ENCODE measurements at places on chromosomes 7 and 10.

- DNase-seq, result no peak
These were observed 39.1 kb downstream of the LHPP start for GRCh38 chr10:124500757-124501156.

GRCh38 chr10:33126742-33127141, 168.7 kb upstream of the ITGB1 start:
- DNase-seq, result no peak

GRCh38 chr7:67671006-67671548, 674.4 kb downstream of the TYW1 start:
- no peak for DNase-seq

DNA sequence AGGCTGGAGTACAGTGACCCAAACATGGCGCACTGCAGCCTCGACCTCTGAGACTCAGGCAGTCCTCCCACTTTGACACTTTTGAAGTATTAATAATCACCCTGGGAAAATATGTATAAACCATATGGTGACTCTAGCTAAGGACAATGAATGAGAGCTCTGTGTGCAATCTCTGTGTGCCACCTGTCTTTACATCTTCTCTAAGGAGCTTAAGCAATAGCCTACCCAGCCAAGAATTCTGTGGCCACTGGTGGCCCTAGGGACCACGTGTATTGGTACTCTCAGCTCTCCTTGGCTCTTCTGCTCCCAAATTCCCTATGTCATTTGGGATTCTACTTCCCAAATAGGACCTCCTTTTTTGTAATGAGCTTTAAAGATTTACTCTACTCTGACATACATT, 23.7 kb downstream of the FGF8 start:
- no peak for DNase-seq

GRCh38 chr7:150715293-150715692, 1.1 kb upstream of the GIMAP1 start:
- DNase-seq, result no peak

DNA sequence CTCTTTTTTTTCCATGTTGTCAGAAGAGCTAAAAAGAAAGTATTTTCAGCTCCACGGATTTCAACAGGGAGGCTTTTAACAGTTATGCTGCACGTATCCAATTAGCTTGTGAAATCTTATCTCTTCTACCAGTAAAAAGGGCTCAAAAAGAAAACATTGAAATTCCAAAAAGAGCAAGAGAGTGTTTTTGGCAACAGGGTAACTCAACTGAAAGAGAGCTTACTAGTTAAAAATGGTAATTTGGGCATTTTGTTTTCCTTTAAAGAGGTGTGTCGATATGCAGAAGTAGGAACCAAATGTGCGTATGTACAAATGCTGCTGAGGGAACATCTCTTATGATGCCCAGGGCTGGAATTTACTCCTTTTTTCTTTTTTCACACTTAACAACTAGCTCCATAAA, 292.8 kb downstream of the PRKG1 start:
- DNase-seq, result no peak

GRCh38 chr10:130844310-130844709, 467.2 kb downstream of the TCERG1L start:
- DNase-seq, result no peak

DNA sequence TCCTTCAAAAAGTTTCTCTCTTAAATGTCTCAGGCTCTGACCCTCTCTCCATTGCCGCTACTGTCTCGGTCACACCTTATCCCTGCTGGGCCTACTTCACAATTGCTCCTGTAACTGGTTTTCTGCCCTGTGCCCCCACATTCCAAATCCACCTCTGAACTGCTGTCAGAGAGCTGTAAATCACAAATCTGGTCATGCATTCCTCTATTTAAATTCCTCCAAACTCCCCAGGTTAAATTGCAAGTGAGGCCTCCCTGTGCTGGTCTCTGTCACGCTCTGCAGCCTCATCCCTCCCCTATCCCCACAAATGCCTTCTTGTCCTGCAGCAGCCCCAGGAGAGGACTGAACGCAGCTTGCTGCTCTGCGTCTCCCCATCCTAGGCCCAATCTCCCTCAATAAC, 40.4 kb upstream of the CDCA7L start:
- no peak for DNase-seq

- DNase-seq, result no peak
These were observed 190.0 kb upstream of the MKI67 start for GRCh38 chr10:128316121-128316726.

DNA sequence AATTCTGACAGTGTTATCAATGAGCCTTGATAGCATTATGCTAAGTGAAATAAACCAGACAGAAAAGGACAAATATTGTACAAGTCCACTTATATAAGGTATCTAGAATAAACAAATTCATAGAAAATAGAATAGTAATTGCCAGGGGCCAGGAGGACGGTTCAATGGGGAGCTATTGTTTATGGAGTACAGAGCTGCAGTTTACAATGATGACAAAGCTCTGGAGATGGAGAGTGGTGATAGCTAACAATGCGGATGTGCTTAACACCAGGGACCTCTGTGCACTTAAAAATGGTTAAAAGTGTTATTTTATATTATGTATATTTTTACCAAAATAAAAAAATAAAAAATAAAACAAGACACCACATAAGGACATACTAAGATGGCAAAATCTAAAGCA, 46.1 kb upstream of the ZNF33B start:
- DNase-seq, result no peak

- DNase-seq, result no peak
These were observed 48.5 kb upstream of the SLF2 start for GRCh38 chr10:100864036-100864885.

DNA sequence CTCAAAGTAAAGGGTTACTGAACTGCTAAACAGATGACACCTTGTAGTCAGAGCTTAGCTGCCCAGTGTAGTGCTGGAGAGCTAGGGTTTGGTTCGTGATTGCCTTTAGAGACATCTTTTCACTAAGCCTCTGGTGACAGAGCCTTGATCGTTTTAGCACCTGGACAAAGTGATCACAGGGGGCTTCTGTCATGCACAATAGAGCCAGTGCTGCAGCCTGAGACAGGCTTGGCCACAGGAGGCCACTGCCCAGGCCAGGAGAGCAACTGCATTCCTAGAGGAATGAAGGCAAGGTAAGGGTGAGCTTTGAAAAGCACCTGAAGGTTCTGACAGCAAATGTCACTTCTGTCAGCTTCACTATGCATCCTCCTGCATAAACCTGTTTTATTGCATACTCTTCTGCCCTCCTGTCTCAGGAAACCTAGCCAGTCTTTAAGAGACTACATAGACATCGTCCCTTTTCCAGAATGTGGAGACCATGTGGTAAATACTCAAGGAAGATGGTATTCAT, 122.9 kb downstream of the NPY start:
- no peak for DNase-seq

GRCh38 chr7:18524248-18524647, 28.7 kb downstream of the HDAC9 start:
- no peak for DNase-seq

DNA sequence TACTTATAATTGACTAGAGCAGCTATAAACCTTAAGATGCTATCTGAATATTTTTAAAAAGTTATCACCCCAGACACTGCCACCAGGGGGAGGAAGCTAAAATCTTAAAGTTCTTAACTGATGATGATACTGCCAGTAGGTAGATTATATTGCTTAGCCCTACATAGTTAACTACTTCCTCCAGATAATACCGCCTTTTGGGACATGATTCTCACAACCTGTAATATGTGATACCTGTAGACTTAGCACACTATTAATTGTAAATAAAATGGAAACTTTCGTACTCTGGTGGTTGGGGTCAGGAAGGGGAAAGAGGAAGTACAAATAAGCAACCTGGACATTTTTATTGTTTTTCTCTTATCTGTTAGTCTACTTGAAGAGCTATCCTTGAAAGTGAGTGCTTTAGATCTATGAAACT, 268.9 kb downstream of the ADK start:
- DNase-seq, result no peak

GRCh38 chr10:97297556-97298222, 5.3 kb upstream of the ARHGAP19 start:
- DNase-seq, result no peak

DNA sequence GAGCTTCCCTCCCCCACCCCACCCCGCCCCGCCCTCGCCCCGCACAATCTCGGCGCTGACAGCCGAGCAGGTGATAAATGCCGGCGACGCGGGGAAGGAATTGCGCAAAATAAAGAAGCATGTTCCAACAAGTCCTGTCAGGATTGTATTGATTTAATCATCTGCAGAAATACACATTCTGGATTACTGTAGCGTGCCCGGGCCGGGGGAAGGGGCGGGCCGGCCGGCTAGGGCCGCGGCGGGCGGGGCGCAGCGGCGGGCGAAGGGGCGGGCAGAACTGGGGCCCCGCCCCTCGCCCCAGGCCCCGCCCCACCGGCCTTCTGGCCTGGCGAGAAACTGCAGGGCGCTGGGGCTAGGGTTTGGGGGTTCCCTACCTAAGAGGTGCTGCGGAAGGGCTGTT, 88.9 kb upstream of the PAX2 start:
- DNase-seq, result no peak

GRCh38 chr10:12188656-12189055, 7.0 kb downstream of the NUDT5 start:
- DNase-seq, result no peak

GRCh38 chr10:125026974-125027735, 85.2 kb downstream of the ZRANB1 start:
- no peak for DNase-seq

DNA sequence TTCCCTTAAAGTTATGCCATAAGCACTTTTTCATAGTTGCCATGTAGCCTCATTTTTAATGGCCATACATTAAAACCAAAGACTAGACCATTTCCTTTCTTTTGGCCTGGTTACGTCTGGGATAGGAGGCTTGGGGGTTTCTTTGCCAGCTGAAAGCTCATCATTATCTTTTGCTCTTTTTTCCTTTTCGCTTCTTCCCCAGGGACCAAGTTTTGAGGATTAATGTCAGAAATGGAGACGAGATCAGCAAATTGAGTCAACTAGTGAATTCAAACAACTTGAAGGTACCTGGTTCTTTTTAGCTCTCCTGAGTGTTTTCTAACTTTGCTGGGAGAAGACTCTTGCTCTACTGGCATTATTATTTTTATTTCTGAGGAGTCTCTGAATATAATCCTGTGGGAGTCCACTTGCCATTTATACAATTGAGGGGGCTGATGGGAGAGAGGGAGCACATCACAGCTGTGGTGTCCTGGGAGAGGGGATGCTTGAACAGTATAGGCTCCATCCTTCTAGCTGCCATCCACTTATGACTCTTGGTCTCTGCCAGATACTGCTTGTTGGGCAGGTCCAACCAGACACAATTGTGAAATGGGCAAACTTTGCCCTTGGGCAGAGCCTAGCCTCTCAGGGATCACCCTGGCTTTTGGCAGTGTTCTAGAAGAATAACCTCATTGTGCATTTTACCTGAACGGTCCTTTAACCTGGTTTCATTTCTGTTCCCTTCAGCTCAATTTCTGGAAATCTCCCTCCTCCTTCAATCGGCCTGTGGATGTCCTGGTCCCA, 5.8 kb downstream of the CPA4 start:
- no peak for DNase-seq

- DNase-seq, result no peak
These were observed at the start of gene C10orf62 for GRCh38 chr10:97589479-97589878. Gene C10orf62 (plus strand): TSS chr10:97589721. CDS start chr10:97589898, 177 bp downstream.

- DNase-seq, result no peak
These were observed 33.3 kb downstream of the PKD1L1 start for GRCh38 chr7:47914717-47915615.

DNA sequence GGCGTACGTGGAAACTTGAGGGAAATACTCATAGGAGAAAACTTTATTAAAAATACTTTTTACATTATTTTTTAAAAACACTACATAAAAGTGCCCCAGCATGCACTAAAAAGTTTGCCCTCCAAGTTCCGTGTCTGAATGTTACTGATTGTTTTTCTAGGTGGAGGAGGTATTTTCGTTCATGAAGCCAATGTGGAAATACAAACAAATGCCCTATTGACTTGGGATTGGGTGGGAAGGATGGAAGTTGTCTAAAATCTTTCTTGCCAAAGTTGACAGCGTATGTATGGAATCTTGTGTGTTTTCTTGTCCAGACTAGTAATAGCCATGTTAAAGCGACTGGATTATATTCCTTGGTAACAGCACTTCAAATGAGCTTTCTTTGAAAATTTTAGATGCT, 1.2 kb downstream of the PROSER2 start:
- DNase-seq, result no peak

- DNase-seq, result no peak
These were observed 53.0 kb downstream of the TRUB1 start for GRCh38 chr10:114990991-114991390.

GRCh38 chr10:5356302-5356763, 8.4 kb upstream of the UCN3 start:
- no peak for DNase-seq

DNA sequence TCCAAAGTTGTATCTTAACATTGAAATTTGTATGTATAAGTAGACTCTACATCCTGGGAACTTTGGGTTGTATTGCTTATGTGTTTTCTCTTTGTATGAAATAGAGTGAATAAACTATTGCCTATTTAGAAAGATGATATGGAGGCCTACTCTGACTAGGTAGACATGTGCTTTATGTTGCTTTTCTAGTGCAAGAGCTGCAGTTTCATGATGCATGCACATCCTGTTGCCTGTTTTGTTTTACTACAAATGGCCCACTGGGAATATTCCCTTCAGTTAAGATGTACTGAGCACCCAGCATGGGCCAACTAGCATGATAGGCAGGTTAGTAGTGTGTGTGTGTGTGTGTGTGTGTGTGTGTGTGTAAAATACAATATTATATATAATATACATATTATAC, 282.1 kb upstream of the LRGUK start:
- no peak for DNase-seq

DNA sequence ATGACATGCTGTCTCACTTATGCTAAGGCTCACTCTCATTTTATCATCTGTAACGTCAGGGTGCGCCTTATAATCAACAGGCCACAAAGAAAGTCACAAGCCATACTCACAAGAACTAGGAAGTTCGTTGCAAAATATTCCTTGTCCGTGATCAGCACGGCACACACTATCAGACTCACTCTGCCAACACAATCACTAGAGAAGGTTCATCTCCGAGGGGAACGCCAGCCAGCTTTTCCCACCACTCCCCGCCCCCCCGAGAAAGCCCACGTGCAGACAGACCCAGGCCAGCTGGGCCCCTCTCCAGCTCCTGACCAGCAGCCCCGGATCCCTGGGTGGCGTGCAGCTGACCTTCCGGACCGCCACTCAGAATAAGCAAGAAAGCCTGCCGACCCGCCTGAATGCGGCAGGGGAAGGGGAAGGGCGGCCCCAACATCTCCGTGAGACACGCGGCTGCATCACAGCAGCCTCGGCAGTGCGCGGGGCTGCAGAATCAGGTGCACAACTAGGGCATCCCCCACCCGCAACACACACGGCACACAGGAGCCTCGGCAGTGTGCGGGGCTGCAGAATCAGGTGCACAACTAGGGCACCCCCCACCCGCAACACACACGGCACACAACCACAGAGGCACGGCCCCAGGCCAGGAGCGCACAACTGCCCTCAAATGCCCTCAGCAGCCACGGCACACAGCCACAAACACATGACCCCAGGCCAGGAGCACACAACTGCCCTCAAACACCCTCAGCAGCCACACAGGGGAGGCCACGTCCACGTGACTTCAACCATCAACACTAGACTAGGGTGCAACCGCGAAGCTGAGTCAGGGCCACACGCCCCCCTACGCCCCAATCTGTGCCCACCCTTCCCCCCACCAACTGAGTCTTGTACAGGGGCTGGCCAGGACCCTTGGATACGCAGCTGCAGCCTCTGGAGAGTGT, 2.5 kb upstream of the GPR146 start:
- no peak for DNase-seq

Measured in head of caudate nucleus (tissue), 42 donors.